Naive thymus-derived CD8-positive, alpha-beta T cell (primary cell): ENCODE measurements at places on chromosomes 7 and 10.

- no peak for DNase-seq
Observed at GRCh38 chr10:15571575-15571974, 148.1 kb downstream of the ITGA8 start.

- no peak for DNase-seq
Observed at GRCh38 chr10:124369986-124370385, 48.7 kb downstream of the OAT start.

DNA sequence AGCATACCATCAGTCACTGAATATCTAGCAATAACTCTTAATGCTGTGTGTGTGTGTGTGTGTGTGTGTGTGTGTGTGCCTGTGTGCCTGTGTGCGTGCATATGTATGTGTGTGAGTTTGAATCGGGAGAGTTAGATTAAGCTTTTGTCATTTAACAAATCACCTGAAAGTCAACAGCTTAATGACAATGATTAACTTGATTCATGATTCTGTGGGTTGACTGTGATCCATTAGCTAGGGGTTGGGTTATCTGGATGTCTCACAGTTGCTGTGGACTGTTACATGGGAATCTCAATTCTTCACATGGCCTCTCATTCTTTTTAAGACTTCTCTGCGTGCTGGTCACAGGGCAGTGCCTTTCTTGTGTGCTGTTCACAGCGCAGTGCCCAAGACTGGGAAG, 639.0 kb upstream of the SORCS1 start:
- no peak for DNase-seq

DNA sequence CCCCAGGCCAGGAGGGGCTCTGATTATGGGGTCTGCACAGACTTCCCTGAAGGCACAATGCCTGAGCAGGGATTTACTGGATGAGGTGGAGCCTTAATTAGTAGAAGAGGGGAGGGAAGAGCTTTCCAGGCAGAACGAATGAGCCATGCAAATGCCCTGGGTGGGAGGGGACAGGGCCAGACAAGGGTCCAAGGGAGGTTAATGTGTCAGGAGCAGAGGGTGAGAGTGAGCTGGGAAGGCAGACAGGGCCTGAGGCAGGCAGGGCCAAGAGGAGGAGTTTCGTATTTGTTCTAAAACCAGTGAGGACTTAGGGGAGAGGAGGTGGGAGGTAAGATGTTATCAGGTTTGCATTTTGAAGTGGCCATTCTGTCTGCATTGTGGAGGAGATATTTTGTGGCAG, 65.3 kb downstream of the NPY start:
- no peak for DNase-seq

GRCh38 chr10:70617798-70618568, 15.4 kb upstream of the PRF1 start:
- DNase-seq: no peak

DNA sequence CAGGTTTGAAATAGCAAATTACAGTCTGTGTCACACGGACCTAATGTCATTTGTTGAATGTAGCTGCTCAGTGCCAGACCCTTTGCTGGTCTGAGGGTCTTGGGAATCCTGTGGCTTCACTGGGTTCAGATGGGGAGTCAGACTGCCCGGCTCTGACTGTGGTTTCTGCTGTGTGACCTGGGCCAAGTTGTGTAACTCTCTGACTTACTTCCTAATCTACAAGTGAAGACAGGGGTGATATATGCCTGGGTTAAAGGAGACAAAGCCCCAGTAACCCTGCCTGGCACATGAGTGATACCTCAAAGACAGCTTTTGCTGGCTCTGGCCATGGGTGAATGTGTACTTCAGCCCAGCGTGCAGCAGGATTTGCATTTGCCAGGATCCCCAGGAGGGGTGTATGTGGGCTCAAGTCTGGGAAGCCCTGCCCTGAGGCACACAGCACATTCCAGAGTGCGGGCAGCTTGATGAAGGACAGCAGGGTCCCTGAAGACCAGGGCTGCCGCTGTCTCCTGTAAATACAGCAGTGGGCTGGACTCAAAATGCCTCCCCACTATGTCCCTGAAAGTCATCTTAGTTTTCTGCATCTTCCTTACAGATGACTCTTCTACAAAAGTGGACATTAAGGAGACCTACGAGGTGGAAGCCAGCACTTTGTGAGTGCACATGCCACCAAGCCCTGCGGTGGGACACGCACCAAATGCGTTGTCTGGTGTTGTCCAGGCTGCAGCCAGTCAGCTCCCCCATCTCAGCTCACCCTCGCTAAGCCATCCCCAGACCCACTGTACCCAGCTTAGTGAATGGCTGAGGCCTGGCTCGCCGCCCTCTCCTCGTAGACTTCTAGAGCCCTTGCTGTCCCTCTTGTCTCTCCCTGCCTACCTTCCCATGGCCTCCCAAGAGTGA, 16.4 kb downstream of the NACAD start:
- no peak for DNase-seq

- DNase-seq: no peak
Observed at GRCh38 chr10:3350617-3351258, 178.2 kb upstream of the PITRM1 start.

GRCh38 chr7:100483722-100484672, at the start of gene NYAP1:
Gene NYAP1, plus strand, starts transcription at chr7:100483927. Its CDS starts 1,385 bp downstream, at chr7:100485312.
- DNase-seq: peak; percentile 65

GRCh38 chr7:143408686-143409561, at the start of gene EPHA1:
Gene EPHA1, minus strand, starts transcription at chr7:143408856. Its CDS starts 51 bp downstream, at chr7:143408805.
- DNase-seq: peak; percentile 63

DNA sequence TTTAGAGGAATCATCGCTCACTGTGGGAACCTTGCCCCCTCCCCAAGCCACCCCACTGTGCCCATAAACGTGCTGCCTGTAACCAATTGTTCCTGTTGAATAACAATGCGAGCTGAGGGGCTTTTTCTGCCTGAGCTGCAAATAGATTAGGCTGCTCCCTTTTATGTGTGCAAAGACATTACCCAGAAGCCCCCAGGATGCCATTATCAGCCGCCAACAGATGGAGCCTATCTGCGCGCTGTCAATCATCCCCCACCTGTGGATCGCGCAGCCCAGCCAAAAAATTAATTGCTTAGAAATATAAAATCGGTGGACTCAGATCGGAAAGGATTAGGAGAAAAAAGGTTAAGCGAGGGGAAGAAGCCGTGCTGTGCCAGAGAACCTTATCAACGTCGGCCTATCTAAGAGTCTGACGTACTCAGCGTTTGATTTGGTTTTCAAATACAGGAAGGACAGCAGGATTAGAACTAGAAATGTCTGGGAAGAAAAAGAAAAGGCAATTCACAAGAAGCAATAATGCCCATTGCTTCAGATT, 167.3 kb upstream of the MYO3A start:
- DNase-seq: no peak

- no peak for DNase-seq
Observed at GRCh38 chr7:134562136-134562535, 13.2 kb downstream of the AKR1B15 start.

- no peak for DNase-seq
Observed at GRCh38 chr10:107733328-107734130, 569.0 kb upstream of the SORCS1 start.

DNA sequence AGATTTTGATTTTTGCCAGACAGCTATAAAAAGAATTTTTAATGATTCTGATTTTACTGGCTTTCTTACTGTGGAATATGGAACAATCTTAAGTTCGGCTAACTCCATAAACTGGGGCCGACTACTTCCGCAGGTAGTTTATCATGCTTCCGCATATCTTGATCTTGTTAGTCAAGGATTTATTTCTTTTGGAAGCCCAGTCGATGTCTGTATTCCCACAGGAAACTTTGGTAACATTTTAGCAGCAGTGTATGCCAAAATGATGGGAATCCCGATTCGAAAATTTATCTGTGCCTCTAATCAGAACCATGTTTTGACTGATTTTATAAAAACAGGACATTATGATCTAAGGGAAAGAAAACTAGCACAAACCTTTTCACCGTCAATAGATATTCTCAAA, 8.1 kb downstream of the THNSL1 start:
- no peak for DNase-seq

DNA sequence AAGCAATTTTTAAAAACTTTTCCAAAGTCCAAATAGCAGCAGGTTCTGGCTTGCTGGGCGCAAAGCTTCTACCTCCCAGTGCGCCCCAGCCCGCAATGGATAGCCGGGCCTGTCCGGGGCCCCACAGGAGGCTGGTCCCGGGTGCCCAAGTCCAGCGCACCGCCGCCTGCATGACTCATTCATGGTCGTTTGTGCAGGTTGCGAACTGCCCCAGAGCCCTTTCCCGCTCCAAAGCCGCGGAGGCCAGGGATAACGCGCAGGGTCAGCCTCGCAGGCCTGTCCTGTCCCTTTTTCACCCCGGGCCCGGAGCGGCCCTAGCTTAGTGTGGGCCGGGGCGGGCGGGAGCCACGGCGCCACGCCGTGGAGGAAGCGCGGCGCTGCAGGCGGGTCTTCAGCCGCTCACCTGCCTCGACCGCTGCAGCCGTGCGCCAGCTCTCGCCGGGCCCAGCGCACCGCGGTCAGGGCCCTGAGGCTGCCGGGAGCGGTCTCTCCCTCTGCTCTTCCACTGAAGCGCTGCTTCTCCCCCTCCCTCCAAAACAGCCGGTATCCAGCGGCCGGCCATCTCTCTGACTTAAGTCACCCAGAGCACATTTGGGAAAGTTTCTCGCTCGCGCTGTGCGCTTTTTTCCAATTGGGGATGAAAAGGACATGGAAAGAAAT, 1.7 kb upstream of the EGR2 start:
- peak; percentile 65 for DNase-seq

DNA sequence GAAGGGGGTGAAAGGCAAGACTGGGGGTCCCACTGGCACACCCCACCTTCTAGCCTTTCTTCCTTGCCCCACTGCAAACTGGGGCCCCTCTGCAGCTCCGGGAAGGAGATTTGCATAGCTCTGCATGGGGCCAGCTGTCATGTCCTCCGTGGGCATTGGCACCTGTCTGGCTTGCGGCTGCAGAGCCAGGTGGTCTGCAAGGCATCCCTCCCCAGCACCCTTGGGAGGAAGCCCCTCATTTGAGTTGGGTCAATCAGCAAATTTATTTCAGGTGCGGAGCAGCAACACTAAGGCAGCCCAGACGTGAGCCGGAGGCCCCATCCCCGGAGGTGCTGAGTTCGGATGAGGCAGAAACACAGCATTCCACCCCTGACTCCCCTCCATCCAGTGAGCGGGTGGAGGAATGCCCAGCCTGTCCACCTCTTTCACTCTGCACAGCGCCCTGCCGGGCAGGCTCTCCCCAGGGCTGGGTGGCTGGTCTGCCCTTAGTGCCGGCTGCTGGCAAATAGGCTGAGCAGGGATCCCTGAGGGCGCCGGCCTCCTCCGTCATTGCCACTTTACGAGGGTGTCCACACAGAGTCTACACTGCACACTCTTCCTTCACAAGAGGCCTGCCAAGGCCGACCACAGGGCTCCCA, 143.2 kb downstream of the TCERG1L start:
- DNase-seq: no peak

GRCh38 chr7:18754766-18755165, 259.2 kb downstream of the HDAC9 start:
- DNase-seq: no peak

DNA sequence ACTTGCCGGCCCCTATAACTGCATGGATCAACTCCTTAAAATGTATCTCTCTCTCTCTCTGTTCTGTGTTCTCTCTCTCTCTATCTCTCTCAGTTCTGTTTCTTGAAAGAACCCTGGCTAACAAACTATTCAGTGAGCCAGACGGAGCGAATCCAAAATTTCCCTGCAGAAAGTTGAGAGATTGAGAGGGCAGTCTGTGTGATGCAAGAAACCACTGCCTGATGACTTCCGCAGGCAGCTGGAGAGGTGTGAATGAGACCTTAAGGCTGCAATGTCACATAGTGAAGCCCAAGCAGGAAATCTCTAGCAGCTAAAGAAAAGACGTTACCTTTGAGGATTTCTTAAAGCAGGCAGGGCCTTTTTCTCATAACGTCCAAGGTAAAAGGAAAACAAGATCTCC, 17.3 kb downstream of the FAM107B start:
- no peak for DNase-seq

DNA sequence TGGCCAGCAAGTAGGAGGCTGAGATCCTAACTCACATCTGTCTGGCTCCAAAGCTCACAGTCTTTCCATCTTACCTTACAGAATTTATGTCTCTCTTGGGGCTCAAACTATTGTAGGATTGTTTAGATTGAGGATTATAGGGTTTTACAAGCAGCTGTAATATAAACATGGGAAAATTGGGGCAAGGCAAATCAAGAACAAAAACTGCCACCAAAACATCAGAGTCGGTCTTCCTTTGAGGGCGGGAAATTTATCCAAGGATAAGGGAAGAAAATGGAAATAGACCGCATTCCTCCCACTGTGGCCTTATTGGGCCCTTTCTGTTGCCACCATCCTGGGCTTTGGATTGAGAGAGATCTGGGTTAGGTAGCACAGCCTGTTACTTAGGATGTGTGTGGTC, 22.5 kb downstream of the RBM20 start:
- DNase-seq: no peak

DNA sequence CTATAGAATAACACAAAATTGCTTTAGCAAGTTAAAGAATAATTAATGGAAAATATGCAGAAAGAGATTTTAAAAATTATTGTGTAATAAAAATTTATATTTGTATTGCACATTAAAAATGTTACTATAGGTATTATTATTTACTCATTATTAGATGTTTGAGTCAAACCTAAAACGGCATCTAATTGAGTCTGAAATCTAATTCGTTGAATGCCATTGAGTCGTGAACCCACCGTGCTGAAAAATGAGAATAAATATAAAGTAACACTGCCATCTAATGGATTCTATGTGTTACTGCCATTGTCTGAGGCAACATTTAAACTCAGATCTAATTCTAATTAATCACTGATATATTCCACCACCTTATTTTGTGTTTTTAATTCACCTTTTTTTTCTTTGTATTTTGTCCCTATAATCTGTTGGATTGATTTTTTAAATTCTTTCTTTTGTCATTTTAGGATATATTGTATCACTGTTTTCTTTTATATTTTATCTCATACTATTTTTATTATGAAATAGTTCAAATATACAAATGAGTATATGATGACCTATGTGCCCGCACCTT, 62.2 kb downstream of the SAMD9 start:
- no peak for DNase-seq
